ENCODE measurements at places on chromosomes 11 and 22. TPM values are rescaled to one million over a fixed set of nuclear protein-coding genes. Genes with fewer than 3 reads are reported as not detected.

The CHRNA10 gene
- total RNA-seq = 1.8 TPM

GRCh38 chr11:125502198-125502597, 6.1 kb upstream of the FEZ1 start:
- no peak overlapping the region for H3K4me3 ChIP-seq
- H3K27me3 ChIP-seq = no peaks in the 10 kb centered on the region
- no peaks in the 10 kb centered on the region for H3K36me3 ChIP-seq
- no peaks in the 10 kb centered on the region for H3K4me1 ChIP-seq

- no peak overlapping the region for H3K4me3 ChIP-seq
- H3K27me3 ChIP-seq = no peaks in the 10 kb centered on the region
- DNase-seq = no peak
- H3K4me1 ChIP-seq = no peaks in the 10 kb centered on the region
- H3K36me3 ChIP-seq = no peaks in the 10 kb centered on the region
Observed at GRCh38 chr11:134355656-134356055, 23.9 kb downstream of the GLB1L2 start.

GRCh38 chr11:60164550-60165075, 18.3 kb downstream of the MS4A6A start:
- H3K36me3 ChIP-seq = no peaks in the 10 kb centered on the region
- H3K4me1 ChIP-seq = no peaks in the 10 kb centered on the region
- no peak for DNase-seq
- H3K4me3 ChIP-seq = no peak overlapping the region
- no peaks in the 10 kb centered on the region for H3K27me3 ChIP-seq

The ADSL gene
- total RNA-seq = 68.8 TPM

DNA sequence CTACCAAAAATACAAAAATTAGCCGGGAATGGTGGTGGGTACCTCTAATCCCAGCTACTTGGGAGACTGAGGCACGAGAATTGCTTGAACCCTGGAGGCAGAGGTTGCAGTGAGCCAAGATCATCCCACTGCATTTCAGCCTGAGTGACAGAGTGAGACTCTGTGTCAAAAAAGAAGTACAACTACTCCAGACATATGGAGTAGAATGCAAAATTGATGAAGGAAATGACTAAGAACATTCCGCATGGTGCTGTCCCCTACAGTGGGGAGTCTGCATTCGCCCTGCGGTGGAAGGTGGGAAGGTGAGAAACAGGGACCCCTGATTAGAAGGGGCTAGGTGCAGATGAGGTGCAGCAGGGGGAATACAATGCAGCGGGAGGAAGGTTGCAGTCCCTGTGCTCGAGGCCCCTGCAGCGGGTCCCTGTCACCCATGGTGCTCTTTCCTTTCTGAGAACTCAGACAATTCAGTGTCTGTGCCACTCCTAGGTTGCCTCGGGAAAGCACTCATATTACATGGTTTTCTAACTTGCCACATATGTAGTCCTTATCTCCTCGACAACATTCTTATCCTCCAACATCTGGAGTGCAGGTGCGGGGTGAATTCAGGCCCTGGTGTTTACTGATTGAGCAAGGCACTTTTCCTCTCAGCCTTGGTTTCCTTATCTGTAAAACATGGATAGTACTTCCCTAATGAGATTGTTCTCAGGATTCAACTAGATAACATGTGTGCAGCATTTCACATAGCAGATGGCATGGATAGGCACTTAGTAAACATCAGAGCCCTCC, 5.2 kb downstream of the POLD4 start:
- H3K27me3 ChIP-seq = no peaks in the 10 kb centered on the region
- H3K4me1 ChIP-seq = peaks cover 16% of the 10 kb centered on the region
- no peaks in the 10 kb centered on the region for H3K36me3 ChIP-seq
- no peak for DNase-seq

- peak; percentile 30 for DNase-seq
- no peaks in the 10 kb centered on the region for H3K36me3 ChIP-seq
- no peak overlapping the region for H3K4me3 ChIP-seq
Observed at GRCh38 chr11:60831143-60831500, 10.8 kb upstream of the CCDC86 start.

The SCT gene
- total RNA-seq = not detected

GRCh38 chr11:42819126-42819525, 492.7 kb upstream of the API5 start:
- no peaks in the 10 kb centered on the region for H3K36me3 ChIP-seq
- no peaks in the 10 kb centered on the region for H3K27me3 ChIP-seq
- no peaks in the 10 kb centered on the region for H3K4me1 ChIP-seq

DNA sequence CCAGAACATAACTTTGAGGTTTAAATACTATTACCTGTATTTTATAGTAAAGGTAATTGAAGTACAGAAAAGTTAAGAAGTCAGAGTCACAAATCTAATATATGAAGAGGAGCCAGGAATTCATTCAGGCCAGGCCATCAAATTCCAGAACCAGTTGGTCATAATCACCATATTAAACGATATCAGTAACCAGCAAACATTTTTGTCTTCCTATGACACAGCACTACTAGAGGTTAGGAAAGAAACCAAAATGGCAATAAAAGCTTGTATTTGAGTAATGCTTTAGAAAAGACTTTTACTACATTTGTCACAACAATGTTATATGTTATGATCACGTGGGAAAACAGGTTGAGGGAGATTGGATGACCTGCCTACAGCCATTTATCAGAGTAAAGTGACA, 62.2 kb downstream of the DKK3 start:
- no peak overlapping the region for H3K27ac ChIP-seq
- no peaks in the 10 kb centered on the region for H3K27me3 ChIP-seq
- no peak for DNase-seq
- no peak overlapping the region for H3K4me3 ChIP-seq
- no peaks in the 10 kb centered on the region for H3K4me1 ChIP-seq

- no peaks in the 10 kb centered on the region for H3K27me3 ChIP-seq
- no peak for DNase-seq
- no peak overlapping the region for H3K27ac ChIP-seq
- no peak overlapping the region for H3K4me3 ChIP-seq
- no peaks in the 10 kb centered on the region for H3K4me1 ChIP-seq
- H3K36me3 ChIP-seq = no peaks in the 10 kb centered on the region
Observed at GRCh38 chr22:30867746-30868662, 100.6 kb downstream of the MORC2 start.

- no peak for DNase-seq
- H3K27ac ChIP-seq = no peak overlapping the region
- H3K36me3 ChIP-seq = no peaks in the 10 kb centered on the region
- H3K4me1 ChIP-seq = peaks cover 14% of the 10 kb centered on the region
- H3K4me3 ChIP-seq = no peak overlapping the region
- no peaks in the 10 kb centered on the region for H3K27me3 ChIP-seq
Observed at GRCh38 chr22:29700900-29701154, 19.0 kb upstream of the CABP7 start.

DNA sequence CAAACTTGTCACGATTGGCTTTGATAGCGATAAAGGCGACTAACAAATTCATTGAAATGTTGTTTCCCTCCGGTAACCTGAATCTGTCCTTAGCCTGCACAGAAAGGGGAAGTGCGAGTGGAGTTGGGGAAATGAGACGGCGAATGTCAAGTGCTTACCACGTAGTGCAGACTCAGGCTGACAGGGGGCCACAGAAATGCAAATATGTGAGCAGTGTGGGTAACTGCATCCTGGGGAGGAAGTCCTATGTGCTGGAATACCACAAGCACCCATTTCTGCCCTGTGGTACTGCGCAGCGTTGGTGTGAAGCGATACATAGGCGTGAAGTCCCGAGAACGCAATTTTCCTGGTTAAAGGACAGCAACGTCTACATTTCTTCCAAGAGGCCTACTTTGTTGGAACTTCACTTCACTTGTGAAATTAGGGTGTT, 869 bp upstream of the EIF4ENIF1 start:
- DNase-seq = no peak
- H3K27me3 ChIP-seq = no peaks in the 10 kb centered on the region
- H3K36me3 ChIP-seq = no peaks in the 10 kb centered on the region
- peak overlapping the region; percentile 97 for H3K27ac ChIP-seq
- peaks cover 31% of the 10 kb centered on the region for H3K4me1 ChIP-seq

DNA sequence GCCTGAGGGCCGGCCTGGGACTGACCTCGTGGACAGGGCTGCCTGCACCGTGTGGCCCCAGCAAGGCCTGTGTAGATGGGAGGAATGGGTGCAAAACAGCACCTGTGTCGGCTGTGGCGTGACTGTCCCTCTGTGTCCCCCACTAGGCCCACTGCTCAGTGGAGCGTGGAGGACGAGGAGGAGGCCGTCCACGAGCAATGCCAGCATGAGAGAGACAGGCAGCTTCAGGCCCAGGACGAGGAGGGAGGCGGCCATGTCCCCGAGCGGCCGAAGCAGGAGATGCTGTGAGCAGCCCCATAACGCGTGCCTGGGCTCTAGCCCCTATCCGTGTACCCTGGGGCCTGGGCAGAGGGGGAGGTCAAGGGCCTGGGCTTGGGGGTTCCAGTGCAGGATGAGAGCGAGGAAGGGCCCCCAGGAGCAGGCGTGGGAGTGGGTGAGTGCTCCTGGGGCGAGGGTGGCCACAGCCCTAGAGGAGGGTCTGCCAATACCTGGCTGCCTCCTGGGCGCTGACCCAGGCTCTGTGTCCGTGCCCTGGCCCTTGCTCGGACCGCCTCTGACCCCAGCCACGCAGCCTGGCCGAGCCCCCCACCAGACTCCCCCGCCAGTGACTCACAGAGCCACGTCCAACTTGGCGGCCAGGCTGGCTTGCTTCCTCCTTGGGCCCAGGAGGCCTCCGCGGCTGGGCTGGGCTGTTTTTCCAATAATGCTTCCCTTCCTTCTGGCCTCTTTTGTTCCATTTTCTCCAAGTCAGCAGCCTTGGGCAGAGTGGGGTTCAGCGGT, 11.6 kb downstream of the PRR33 start:
- H3K27ac ChIP-seq = peak overlapping the region; percentile 55
- no peak for DNase-seq
- no peaks in the 10 kb centered on the region for H3K36me3 ChIP-seq
- H3K4me3 ChIP-seq = no peak overlapping the region
- H3K27me3 ChIP-seq = no peaks in the 10 kb centered on the region

DNA sequence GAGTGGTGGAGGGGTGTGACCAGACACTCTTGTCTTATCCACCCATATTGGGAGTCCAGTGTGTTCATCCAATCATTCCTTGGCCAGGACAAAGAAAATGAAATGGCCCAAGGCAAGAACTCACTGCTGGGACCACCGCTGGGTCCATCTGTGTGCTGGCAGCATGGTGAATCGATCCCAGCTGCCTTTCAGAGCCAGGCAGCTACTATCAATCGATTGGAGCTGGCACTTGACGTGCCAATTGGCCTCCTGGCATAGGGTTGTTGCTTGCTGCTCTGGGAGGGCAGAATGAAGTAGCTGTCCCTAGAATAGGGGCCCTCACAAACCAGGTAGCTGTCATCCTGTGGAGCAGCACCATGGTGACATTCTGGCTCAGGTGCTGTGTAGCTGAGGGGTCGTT, 1.4 kb upstream of the ARVCF start:
- DNase-seq = no peak
- H3K4me1 ChIP-seq = peaks cover 52% of the 10 kb centered on the region
- no peaks in the 10 kb centered on the region for H3K36me3 ChIP-seq
- no peaks in the 10 kb centered on the region for H3K27me3 ChIP-seq

DNA sequence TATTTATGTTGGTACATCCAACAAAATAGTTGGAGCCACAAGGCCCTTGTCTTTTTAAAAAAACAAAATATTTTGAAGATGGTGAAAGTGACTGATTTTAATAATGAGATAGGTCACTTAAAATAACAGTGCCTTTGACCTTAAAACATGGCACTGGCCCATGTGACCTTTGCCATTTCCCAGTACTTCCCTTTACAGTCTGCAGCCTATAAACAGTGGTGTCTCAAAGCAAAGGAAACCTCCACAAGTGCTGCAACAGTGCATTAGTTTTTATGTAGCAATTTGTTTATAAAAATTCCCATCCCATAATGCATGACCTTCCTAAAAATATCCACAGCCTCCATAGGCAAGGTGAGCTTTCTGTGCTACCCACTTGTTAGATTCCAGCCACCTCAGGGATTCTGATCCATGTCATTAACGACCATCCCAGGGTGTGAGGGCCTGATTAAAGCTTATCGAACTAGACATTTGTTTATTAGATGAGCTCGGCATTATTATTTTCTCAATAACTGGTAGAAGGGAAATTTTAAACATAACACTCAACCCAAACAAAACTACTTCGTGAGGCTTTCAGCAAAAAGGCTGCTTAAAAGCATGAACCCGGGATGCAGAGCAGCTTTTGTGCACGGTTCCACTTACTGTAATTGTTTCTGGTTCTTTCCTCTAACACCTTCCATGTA, 28.0 kb upstream of the CRKL start:
- no peaks in the 10 kb centered on the region for H3K4me1 ChIP-seq
- no peaks in the 10 kb centered on the region for H3K27me3 ChIP-seq
- peaks cover 23% of the 10 kb centered on the region for H3K36me3 ChIP-seq
- DNase-seq = no peak
- no peak overlapping the region for H3K27ac ChIP-seq

The CRYBB3 gene
- 1.8 TPM for total RNA-seq

DNA sequence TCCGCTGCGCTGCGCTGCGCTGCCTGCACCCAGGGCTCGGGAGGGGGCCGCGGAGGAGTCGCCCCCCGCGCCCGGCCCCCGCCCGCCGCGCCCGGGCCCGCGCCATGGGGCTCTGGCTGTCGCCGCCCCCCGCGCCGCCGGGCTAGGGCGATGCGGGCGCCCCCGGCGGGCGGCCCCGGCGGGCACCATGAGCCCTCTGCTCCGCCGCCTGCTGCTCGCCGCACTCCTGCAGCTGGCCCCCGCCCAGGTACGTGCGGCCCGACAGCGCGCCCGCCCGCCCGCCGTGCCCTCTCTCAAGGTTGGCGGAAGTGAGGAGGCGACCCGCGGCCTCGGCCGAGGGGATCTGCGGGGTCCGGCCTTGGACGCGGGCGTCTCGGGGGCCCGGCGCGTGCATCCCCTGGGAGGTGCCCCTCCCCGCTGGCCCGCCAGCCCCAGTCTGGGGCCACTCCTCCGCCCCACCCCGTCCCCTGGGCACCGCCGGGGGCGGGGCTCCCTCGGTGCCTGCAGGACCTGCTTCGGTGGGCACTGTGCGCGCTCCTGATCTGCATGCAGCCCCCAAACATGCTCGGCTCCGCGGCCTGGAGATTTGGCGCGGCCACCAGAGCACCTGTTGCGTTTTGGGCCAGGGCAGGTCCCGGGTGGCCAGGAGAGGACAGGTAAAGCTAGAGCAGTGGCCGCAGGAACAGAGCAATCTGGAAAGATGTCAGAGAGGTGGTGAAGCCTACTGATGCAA, 429 bp downstream of the VEGFB start:
- H3K27ac ChIP-seq = peak overlapping the region; percentile 85
- no peak for DNase-seq
- H3K27me3 ChIP-seq = no peaks in the 10 kb centered on the region
- H3K4me3 ChIP-seq = peak overlapping the region; percentile 88
- peaks cover 11% of the 10 kb centered on the region for H3K36me3 ChIP-seq

DNA sequence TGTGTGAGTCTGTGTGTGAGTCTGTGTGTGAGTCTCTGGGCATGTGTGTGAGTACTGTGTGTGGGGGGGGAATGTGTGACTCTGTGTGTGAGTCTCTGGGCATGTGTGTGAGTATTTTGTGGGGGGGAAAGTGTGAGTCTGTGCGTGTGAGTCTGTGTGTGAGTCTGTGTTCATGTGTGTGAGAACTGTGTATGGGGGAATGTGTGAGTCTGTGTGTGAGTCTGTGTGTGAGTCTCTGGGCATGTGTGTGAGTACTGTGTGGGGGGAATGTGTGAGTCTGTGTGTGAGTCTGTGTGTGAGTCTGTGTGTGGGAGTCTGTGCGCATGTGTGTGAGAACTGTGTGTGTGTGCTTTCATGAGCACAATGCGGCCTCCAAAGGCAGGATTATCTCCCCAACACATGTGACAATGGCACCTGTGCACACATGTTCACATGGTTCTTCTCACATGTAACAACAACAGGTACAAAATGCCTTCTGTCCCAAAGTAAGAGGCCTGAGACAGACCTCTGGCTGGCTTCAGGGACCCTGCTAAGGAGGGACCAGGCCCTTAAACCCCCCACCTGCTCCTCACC, 1.6 kb downstream of the CD5 start:
- no peak for DNase-seq
- no peak overlapping the region for H3K27ac ChIP-seq
- no peaks in the 10 kb centered on the region for H3K27me3 ChIP-seq

All from thoracic aorta (tissue), 2 donors.